ENCODE measurements at places on chromosomes 7 and 10.

- no peak for DNase-seq
Observed at GRCh38 chr7:116571552-116571951, 46.7 kb downstream of the CAV1 start.

DNA sequence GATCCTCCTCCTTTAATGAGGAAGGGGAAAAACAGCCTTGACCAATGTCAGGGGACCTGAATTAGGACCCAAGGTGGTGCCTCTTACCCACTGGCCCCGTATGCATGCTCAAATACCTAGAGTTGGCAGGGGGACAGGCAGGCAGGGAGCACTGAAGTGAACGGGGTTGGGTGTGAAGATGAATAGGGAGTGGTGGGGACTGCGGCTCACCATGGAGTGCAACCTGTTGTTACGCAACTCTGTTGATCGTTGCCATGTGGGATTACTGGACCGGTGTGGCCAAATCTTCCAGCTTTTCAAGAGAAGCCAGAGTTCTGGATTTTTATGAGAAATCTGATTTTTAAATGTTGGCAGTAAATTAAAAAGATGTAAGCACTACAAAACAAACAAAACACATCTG, 48.1 kb downstream of the TLL2 start:
- DNase-seq, result no peak

DNA sequence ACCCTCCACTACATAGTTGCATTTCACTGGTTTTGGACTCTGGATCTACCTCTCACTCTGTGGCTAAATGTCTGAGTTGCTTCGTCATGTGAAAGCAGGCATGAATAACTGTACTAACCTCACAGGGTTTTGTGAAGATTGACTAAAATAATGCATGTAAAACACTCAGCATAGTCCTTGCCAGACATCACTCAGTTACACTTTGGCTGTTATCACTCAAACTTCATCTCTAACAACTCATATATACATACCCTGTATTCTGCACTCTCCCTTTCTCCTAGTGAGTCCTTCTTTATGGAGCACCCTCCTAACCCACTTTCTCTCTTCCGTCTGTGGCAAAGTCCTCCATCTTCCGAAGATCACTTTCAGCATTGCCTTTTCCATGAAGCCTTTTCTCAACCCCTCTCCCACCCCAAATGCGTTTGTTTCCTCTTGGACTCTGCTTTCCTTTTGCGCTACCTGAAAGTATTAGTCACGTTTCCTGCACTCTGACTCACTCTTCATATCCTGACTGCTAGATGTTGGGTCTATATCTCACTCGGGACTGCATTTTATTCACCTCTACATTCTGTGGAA, 72.6 kb downstream of the OSBPL3 start:
- no peak for DNase-seq

DNA sequence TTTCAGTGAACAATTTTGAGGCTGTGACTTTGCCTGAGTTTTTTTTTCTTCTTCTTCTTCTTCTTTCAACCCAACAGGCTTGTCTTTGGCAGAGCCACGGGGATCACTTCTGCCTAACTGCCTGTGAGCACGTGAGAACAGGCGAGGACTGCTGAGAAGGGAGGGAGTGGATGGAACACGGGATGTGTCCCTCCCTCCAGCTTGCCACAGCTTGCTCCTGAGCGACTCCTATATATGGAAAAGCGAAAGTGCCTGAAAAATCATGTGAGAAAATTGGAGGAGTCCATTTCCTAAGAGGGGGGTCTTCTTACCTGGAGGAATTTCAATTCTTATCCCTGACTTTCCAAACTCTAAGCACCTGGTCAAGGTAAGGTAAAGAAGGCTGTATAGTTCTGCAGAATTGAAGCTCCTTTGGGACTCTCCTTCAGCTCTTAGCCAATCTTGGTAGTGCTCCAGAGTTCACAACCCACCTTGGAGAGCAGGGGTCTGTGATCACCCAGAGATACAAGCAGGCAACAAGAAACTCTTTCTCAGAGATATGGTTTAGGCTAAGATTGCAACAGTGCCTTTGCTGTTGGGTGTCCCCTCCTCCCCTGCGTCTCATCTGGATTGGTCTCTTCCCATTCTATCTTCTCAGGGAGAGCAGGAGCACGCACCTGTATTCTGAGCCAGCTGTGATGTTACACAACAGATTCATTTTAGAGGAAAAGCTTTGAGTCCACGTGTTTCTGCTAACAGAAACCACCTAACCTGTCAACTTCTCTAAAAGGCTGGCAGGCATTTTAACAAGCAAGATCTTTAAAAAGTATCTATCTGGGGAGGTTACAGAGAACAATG, at the start of gene MAT1A:
Gene MAT1A, minus strand, starts transcription at position 208 of the 837 bp plus-strand sequence. CDS start 235 bp downstream, outside the sequence.
- no peak for DNase-seq

All from NCI-H1436 treated with DMSO at 0.1 percent for 48 hours (cell line).